ENCODE measurements at places on chromosomes 6 and 20.

GRCh38 chr6:11341867-11342266 lies 109.4 kb upstream of the NEDD9 start:
- DNase-seq: no peak

DNA sequence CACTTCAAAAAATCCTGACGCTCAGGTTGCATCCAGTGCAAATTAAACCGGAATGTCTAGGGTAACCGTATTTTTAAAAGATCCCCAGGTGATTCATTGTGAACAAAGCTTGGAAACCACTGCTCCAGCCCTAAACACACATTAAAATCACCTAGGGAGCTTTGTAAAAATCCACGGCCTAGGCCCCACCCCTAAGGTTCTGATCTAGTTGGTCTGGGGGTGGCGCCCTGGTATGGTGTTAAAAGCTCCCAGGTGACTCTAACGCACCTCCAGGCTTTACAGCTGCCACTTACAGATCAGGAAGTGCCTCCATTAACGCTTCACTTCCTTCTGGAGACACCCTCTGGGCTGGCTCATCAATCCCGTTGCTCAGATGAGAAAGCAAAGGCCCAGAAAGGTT lies 92.2 kb downstream of the GRM4 start:
- no peak for DNase-seq

- no peak for DNase-seq
Observed at GRCh38 chr6:67121115-67121514, 1414.1 kb upstream of the EYS start.

DNA sequence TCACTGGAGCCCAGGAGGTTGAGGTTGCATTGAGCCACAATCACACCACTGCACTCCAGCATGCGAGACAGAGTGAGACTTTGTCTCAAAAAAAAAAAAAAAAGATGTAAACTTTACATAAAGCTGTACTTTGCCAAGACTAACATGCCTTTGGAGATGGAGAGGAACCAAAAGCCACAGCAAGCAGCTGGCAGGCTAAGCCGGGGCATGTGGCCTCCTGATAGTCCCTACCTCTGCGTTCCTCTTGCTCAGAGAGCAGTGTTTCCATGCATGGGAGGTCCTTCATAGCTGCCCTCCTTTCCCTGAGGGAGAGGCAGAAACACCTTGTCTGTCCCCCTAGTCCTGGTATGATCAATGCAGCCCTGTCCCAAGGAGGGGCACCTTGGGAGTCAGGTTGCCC lies 35.2 kb downstream of the SPATA2 start:
- no peak for DNase-seq

DNA sequence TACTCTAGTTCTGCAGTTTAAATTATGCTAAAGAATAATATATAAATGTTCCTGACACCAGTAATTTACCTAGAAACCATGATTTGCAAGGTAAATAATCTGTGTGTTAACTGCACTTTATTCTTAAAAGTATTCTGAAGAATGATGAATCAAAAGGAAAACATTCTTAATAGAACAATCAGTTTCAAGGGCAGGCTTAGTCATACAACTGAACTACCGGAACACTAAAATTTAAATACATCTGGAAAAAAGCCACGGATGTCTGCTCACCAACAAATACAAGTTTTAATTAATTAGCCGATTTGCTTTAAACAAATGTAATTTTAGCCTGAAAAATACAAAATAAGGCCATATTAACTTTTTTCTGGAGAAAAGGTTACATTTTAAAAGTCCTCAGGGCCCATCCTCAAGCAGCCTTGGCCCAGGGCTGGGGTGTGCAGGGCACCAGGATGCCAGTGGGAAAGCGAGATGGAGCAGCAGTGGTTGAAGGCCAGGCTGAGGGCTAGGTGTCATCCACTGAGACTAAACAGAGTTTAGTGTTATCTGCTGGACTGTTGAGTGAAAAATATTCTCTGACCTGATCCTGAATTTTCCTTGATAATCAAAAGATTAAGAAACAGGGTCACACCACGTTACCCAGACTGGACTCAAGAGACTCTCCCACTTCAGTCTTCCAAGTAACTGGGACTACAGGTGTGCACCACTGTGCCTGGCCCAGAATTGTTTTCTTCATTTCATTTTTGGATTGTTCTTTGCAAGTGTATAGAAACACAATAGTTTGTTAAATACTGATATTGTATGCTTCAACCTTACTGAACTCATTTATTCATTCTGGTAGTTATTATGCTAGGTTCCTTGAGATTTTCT lies 88.2 kb upstream of the DST start:
- DNase-seq: no peak

- DNase-seq: no peak
Observed at GRCh38 chr6:26240157-26241032, 124.6 kb upstream of the BTN3A2 start.

DNA sequence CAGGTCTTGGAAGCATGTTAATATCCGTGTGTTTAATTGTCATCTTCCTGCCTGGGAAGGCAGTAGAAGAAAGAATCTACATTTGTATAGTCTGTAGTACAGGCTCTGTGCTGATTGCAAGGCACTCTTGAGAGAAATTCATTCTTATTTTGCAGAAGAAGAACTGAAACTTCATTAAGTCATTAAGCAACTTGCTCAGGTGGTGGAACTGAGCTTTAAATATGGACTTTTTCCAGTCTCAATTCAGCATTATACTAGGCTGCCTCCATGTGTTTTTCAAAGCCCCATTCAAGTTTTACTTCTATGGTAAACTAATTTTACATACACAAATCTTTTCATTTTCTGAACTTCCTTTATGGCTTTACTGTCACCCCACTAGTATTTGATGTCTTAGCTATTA lies 18.7 kb downstream of the ZNF451 start:
- no peak for DNase-seq

All from 8988T (cell line).